ENCODE measurements at places on chromosomes 12 and 14.

DNA sequence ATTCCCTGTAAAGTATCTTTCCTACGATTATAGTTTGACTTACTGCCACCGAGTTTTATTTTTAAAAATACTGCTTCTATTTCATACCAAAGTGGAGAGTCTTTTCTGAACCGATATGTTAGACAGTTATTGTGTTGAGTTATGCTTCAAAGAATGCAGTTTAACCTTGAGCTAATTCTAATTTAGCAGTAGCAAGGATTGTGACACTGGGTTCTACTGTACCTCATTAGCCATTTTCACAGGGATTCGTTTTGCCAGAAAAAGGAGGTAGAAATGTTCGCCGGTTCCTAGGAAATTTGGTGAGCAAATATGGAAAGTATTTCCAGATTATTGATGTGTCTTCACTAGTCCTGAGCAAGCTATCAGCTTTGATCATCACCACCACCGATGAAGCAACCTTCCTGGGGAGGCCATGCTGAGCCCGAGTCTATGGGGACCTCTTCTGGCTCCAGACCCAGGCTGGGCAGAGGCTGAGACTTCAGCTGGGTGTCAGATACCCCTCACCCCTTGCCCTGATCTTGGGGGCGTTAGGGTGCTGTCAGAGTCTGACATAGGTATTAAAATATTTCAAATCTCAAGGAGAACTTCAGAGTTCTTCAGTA, 13.6 kb downstream of the GLRX5 start:
- no peak for DNase-seq

DNA sequence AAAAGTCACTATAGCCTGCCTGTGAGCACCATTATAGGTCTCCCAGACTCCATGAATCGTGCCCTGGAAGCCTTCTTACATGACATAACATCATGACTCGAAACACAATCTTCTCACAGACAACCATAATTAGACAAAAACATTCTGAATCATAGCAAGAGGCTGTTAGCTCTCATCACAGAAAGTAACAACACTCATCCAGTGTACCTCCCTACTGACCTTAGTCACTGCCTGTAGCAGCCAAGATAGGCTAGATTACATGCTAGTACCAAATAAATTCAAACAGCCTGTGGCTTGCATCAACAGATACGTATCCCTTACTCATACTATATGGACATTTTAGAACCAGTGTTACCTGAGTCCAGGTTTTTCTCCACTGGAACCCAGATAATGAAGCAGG, 663.8 kb upstream of the FOXG1 start:
- DNase-seq, result no peak

GRCh38 chr14:75636100-75636692, 24.5 kb downstream of the ERG28 start:
- DNase-seq, result no peak

DNA sequence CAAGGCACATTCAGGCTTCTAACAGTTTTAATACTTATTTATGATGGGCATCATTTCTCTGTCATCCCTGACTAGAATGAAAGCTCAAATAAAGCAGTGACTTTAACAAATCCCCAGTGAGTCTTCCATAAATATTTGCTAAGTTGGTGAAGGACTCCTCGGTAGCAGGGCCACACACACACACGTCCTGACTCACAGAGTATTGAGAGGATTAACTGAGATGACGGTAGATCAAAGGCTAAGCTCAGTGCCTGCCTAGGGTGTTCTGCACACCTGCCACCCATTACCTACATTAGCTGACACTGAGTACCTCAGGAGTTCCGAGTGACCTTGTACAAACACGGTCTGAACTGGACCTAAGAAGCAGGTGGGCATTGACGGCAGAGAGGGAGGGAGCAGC, 197.3 kb upstream of the SFSWAP start:
- no peak for DNase-seq

DNA sequence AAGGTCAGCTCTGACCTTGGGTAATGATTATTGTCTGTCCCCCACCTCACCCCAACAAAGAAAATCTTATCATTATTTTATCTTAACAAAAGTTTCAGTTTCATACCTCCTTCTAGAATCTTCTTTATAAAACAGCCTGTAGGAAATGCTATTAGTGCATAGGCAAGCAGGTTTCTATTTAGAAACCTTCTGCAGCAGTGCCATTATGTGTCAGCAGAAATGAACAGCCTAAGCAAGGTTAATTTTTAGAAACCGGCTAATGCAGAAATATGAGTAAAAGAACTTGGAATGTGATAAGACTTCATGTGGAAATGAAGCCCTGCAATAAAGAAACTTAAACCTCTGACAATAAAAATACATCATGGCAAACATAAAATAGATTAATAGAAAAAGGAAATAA, 814.4 kb downstream of the FSCB start:
- no peak for DNase-seq

DNA sequence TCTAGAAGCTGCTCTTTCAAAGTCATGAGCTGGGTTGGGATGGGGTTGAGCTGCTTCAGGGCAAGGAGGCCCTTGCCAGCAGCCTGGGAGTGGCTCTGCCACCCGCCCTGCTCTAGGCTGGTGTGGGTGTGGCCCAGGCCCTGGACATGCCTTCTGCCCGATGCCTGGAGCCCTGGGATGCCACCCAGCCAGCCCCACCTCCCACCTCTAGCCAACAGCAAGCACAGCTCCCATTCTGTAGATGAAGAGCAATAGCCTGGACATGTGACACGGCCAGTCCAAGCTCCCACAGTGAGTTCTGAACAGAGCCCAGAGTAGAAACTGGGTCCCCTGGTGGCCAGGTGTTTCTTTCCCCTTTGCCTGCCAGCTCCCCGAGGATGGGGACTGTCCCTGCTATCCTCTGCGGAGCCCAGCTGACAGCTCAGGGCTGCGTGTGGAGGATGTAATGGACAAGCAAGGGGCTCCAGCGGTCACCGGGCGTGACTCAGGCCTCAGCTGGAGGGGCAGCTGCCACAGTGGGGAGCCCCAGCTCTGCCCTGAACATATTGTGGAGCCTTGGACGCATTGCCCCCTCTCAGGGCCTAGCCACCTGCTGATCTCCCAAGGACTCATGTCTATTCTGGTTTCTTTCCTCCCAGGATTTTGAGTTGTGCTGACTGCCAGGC, 165.2 kb downstream of the TSPAN9 start:
- no peak for DNase-seq

- no peak for DNase-seq
Measured at GRCh38 chr12:25958428-25959070, at the start of gene RASSF8. RASSF8 (plus strand) TSS chr12:25958682; CDS start chr12:26055344, 96,662 bp downstream.

DNA sequence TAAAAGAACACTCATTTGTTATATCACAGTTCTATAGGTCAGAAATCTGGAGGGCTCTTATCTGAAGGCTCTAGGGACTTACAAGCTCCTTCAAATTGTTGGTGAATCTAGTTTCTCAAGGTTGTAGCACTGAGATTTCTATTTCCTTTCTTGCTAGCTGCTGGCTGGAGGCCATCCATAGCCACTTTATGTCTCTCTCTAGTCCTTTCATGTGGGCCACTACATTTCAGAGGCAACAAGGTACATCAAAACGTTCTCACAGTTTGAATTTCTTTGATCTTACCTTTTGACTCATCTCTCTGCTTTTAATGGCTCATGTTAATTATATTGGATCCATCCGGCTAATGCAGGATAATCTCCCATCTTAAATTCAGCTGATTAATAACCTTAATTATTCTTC, 286.8 kb downstream of the DIO2 start:
- DNase-seq, result no peak

DNA sequence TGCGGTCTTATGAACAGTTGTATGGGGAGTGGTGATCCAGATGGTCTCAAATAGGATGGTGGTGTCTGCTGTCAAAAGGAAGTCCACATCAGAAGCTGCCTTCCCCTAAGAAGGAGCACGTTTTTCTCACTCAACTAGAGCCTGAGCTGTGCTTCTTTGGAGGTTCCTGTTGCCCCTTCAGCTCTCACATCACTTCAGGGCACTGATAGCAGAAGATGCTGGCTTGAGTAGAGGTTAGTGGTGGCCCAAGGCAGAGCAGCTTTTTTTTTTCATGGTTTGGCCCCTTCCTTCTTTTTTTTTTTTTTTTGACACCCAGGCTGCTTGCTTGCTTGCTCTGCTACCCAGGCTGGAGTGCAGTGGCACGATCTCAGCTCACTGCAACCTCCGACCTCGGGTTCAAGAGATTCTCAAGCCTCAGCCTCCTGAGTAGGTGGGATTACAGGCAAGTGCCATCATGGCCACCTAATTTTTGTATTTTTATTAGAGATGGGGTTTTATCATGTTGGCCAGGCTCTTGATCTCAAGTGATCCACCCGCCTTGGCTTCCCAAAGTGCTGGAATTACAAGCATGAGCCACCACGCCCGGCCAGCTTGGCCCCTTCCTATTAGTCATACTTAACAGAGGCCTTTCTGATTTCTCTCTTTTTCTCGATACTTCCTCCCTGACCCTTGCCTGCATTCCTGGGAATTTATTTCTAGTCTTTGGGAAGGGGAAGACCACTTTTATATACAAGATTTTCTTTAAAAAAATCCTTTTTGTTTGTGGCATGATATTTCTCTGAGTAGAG, 31.6 kb downstream of the KLRD1 start:
- no peak for DNase-seq

DNA sequence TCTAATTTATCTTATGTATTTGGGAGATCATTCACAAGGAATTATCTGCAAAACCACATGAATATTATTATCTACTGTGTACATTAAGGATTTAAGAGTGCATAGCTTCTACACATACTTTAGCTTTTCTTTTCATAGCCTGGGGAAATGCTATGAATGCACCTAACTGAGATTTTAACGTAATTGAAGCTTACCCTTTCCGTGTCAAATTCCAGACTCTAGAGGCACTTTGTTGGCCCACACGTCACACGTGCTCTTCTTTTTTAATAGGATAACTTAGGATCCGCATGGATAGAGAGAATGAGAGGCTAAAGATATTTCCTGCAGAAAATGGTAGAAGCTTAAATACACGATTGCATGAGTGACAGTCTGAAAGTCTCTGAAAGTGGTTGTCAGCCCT, 481.1 kb downstream of the PCNX1 start:
- no peak for DNase-seq

All from T-cell (primary cell).